Stimulated activated naive B cell treated with anti-CD40 and anti-IgM and Interleukin-4, amounts not matched to agents 10 μg/mL and 1 μg/mL and 100 μg/mL, for 72 hours (primary cell): ENCODE measurements at places on chromosomes 1 and 21.
A peak's percentile ranks its signal among the peaks of the same experiment; 100 is the strongest.

GRCh38 chr1:207918011-207918410 is 7.1 kb upstream of the CD34 start:
- H3K4me3 ChIP-seq = no peak overlapping the region

GRCh38 chr1:19204446-19205266 is 5.4 kb downstream of the UBR4 start:
- peaks cover 13% of the 10 kb centered on the region for H3K36me3 ChIP-seq
- H3K4me1 ChIP-seq = peaks cover 30% of the 10 kb centered on the region
- no peak overlapping the region for H3K27ac ChIP-seq

DNA sequence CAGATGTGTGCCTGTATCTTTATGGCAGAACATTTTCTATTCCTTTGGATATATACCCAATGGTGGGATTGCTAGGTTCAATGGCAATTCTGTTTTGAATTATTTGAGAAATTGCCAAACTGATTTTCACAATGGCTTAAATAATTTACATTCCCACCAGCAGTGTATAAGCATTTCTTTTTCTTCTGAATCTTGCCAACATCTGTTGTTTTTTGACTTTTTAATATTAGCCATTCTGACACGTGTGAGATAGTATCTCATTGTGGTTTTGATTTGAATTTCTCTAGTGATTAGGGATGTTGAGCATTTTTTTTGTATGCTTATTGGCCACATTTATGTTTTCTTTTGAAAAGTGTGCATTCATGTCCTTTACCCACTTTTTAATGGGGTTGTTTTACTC is 864.3 kb upstream of the ADAMTS5 start:
- DNase-seq = no peak
- no peaks in the 10 kb centered on the region for H3K27me3 ChIP-seq
- H3K4me3 ChIP-seq = no peak overlapping the region
- H3K4me1 ChIP-seq = no peaks in the 10 kb centered on the region

DNA sequence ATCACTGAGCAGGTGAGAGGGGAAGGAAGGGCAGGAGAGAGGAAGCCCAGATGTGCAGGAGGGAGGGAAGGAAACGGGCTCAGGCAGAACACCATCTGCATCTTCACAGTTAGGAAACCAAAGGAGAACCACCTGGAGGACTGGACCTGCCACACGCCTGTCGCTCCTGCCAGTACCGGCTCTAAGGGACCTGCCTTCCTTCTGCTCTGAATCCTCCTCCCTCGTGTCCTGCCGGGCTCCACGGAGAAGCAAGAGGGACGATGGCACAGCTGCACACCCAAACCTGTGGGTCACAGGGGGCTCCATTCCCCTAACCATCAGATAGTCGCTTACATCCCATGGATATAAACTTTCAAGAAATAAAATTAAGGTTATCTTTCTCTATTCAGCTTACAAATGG is 56.1 kb downstream of the TOR1AIP2 start:
- H3K27me3 ChIP-seq = peaks cover 15% of the 10 kb centered on the region
- no peaks in the 10 kb centered on the region for H3K36me3 ChIP-seq
- H3K4me3 ChIP-seq = no peak overlapping the region
- DNase-seq = no peak
- H3K4me1 ChIP-seq = no peaks in the 10 kb centered on the region
- H3K27ac ChIP-seq = no peak overlapping the region

DNA sequence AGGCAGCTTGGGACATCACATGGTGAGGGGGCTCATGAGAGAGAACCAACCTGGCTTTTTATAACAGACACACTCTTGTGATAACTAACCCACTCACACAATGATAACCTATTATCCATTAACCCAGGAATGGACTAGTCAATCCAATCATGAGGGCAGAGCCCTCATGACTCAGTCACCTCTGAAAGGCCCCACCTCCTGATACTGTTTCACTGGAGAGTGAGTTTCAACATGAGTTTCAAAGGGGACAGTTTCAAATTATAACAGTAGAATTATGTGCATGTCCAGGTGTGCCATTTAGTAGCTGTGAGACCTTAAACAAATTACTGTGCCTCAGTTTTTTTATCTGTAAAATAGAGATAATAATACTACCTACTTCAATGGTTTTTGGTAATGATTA is 47.6 kb upstream of the PPP2R5A start:
- no peaks in the 10 kb centered on the region for H3K36me3 ChIP-seq
- H3K4me3 ChIP-seq = no peak overlapping the region
- H3K27me3 ChIP-seq = no peaks in the 10 kb centered on the region
- H3K4me1 ChIP-seq = peaks cover 3% of the 10 kb centered on the region
- H3K27ac ChIP-seq = no peak overlapping the region
- no peak for DNase-seq

DNA sequence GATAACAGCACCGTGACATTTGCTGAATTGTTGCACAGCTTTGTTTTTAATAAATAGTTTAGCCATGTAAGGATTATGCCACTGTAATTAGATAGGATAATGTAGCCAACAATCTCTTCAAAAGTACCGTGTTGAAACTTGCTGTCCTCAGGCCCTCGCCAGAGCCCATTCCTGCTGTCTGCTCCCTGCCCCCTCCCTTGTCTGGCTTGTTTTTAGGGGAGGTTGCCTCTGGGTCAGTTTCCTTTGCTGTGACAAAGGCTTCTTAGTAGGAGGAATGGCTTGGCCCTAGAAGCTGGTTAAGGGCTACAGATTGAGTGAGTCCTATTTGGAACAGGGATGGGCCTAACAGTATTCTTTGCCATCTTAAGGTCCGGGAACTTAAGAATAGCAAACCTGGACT is 107.9 kb downstream of the LMO4 start:
- H3K4me3 ChIP-seq = no peak overlapping the region
- no peaks in the 10 kb centered on the region for H3K36me3 ChIP-seq
- no peaks in the 10 kb centered on the region for H3K4me1 ChIP-seq
- H3K27me3 ChIP-seq = peaks cover 13% of the 10 kb centered on the region
- H3K27ac ChIP-seq = no peak overlapping the region
- DNase-seq = no peak

DNA sequence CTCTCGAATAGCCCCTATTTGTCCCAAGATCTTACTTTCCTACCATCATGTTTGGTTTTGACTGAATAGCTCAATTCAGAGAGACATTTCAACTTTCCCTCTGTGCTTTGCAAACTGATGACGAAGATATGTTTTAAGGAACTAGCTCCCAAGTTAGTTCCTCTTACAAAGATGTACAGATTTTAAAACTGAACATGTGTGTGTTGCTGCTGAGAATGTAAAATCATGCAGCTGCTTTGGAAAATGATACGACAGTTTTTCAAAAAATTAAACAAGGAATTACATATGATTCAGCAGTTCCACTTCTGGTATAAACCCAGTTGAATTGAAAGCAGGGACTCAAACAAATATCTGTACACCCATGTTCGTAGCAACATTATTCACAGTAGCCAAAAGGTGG is 33.6 kb downstream of the KIF26B start:
- no peaks in the 10 kb centered on the region for H3K36me3 ChIP-seq
- DNase-seq = no peak
- no peaks in the 10 kb centered on the region for H3K4me1 ChIP-seq
- no peaks in the 10 kb centered on the region for H3K27me3 ChIP-seq
- H3K4me3 ChIP-seq = no peak overlapping the region

GRCh38 chr1:94335447-94335846 is 82.7 kb upstream of the ABCD3 start:
- H3K4me3 ChIP-seq = no peak overlapping the region
- no peaks in the 10 kb centered on the region for H3K4me1 ChIP-seq
- DNase-seq = no peak
- H3K36me3 ChIP-seq = no peaks in the 10 kb centered on the region
- H3K27ac ChIP-seq = no peak overlapping the region

GRCh38 chr21:44347911-44348451 is 5.4 kb upstream of the TRPM2 start:
- H3K36me3 ChIP-seq = no peaks in the 10 kb centered on the region
- H3K27ac ChIP-seq = no peak overlapping the region
- no peak overlapping the region for H3K4me3 ChIP-seq
- peaks cover 10% of the 10 kb centered on the region for H3K4me1 ChIP-seq

GRCh38 chr1:9593492-9594465 is 5.1 kb downstream of the TMEM201 start:
- no peaks in the 10 kb centered on the region for H3K27me3 ChIP-seq
- peaks cover 14% of the 10 kb centered on the region for H3K36me3 ChIP-seq
- peaks cover 61% of the 10 kb centered on the region for H3K4me1 ChIP-seq
- H3K4me3 ChIP-seq = no peak overlapping the region
- H3K27ac ChIP-seq = peak overlapping the region; percentile 65
- peak; percentile 43 for DNase-seq

DNA sequence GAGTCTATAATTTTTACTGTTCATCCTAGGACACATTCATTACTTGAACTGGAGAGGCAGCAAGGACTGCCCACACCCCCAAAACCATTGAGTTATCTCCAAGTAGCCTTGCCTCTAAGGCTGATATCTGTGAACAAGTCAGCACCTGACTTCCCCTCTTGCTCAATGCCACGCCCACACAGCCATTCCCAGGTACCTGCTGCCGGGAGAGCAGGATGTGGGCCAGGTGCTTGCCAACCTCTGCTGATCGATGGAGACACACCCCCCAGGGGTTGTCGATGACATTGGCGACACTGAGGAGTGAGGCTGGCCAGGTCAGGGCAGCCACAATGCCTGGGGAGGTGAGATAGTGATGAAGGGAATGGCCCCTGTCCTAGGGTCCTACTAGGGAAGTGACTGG is 60.1 kb downstream of the TMCO4 start:
- no peak for DNase-seq
- H3K4me3 ChIP-seq = no peak overlapping the region
- H3K27ac ChIP-seq = no peak overlapping the region
- H3K27me3 ChIP-seq = no peaks in the 10 kb centered on the region
- peaks cover 81% of the 10 kb centered on the region for H3K36me3 ChIP-seq
- H3K4me1 ChIP-seq = no peaks in the 10 kb centered on the region

GRCh38 chr1:33045814-33046213 is 9.1 kb upstream of the AK2 start:
- DNase-seq = no peak
- no peak overlapping the region for H3K4me3 ChIP-seq
- peaks cover 17% of the 10 kb centered on the region for H3K27me3 ChIP-seq
- peaks cover 4% of the 10 kb centered on the region for H3K36me3 ChIP-seq
- no peak overlapping the region for H3K27ac ChIP-seq

DNA sequence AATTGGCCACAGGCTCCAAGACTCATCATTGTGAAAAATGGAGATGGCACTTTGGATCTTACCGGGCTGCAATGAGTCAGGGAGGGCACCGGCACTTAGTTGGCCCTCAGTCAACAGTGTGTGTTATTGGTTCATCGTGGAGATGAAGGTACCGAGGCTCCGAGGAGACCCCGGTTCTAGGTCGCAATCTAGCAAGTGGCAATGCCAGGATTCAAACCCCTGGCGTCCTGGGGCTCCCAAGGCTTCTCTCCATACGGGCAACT is 49.0 kb upstream of the ACOT11 start:
- H3K36me3 ChIP-seq = peaks cover 9% of the 10 kb centered on the region
- no peak for DNase-seq
- H3K4me1 ChIP-seq = peaks cover 23% of the 10 kb centered on the region

DNA sequence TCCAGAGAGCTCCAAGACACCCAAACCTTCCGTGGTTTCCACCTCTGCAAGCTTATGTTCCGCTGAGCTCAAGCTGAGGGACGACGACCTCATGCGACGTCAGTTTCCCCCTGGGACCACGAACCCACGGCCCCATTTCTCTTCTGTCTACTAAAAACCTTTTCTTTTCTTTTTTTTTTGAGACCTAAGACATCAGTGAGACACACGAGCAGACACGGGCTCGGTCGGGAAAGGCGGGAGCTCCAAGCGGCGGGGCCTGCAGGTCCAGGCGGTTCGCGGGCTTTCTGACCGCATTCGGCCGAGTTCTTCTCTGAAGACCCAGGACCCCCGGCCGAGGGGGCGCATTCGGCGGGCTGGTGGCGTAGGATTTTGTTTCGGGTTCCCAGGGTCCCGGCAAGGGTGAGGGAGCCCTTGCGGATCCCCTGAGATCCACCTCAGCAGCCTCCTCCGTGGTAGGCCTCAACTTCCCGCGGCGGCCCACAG is 402 bp downstream of the C21orf58 start:
- H3K4me3 ChIP-seq = peak overlapping the region; percentile 96
- H3K27ac ChIP-seq = peak overlapping the region; percentile 91
- H3K27me3 ChIP-seq = no peaks in the 10 kb centered on the region
- peaks cover 9% of the 10 kb centered on the region for H3K36me3 ChIP-seq
- H3K4me1 ChIP-seq = peaks cover 28% of the 10 kb centered on the region
- DNase-seq = no peak

DNA sequence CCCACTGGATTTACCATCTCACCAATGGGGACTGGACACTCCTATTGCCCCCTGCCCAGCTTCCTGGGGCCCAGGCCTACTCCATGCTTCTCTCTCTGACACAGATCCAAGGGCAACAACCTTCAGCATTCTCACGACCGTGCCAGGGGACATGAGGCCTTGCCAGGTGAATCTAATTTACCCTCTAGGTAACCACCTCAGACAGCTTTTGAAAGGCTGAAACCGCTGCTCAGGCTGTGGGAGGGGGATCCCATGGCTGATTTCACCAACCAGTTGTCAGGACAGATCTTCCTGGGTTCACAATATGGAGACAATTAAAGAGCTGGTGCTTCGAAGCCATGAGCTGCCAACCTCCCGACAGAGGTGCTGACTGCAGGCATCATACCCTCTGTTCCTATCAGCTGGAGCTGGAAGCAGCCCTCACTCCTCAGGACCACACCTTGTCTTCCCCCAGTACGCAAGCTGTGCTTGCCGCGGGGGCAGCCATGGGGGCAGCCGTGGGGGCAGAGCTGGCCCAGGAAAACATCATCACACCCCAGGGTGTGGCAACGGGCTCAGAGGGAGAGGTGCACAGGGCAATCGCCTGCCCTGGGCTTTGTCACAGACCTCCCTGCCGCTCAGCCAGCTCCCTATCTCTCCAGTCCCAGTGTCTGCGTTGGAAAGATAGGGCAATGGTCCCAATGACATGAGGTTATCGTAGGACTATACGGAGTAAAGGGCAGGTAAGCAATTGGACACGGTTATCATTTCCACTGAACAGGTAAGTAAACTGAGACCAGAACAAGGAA is 120.2 kb downstream of the DMRTB1 start:
- H3K4me1 ChIP-seq = peaks cover 4% of the 10 kb centered on the region
- no peak overlapping the region for H3K4me3 ChIP-seq
- peaks cover 26% of the 10 kb centered on the region for H3K27me3 ChIP-seq
- no peak overlapping the region for H3K27ac ChIP-seq
- no peaks in the 10 kb centered on the region for H3K36me3 ChIP-seq
- no peak for DNase-seq

DNA sequence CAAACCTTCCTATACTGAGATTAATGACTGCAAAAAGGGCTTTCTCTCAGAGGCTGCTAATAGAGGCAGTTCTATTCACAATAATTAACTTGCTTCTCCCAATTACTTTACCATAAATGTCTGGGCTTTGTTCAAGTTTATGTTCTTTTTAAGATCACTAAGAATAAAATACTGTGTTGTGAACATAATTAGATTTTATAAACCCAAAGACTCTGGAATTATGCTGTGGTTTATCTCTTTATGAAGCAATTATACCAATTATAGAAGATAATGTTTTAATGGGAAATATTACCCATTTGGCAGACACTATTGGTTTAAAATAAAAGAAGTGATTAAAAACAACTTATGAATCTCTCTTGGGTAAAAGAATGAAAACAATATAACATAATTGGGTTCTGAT is 43.5 kb upstream of the IL12RB2 start:
- no peak overlapping the region for H3K27ac ChIP-seq
- peaks cover 13% of the 10 kb centered on the region for H3K27me3 ChIP-seq
- no peak for DNase-seq
- H3K4me3 ChIP-seq = no peak overlapping the region
- peaks cover 18% of the 10 kb centered on the region for H3K4me1 ChIP-seq
- no peaks in the 10 kb centered on the region for H3K36me3 ChIP-seq

- no peak for DNase-seq
- no peak overlapping the region for H3K4me3 ChIP-seq
- H3K27me3 ChIP-seq = peaks cover 14% of the 10 kb centered on the region
- H3K27ac ChIP-seq = no peak overlapping the region
Observed at GRCh38 chr1:199218065-199218464, 579.2 kb downstream of the PTPRC start.

- DNase-seq = no peak
- H3K4me3 ChIP-seq = no peak overlapping the region
- no peaks in the 10 kb centered on the region for H3K36me3 ChIP-seq
- H3K4me1 ChIP-seq = no peaks in the 10 kb centered on the region
- H3K27ac ChIP-seq = no peak overlapping the region
Observed at GRCh38 chr1:162922201-162922600, 61.2 kb upstream of the CCDC190 start.
